ENCODE measurements at places on chromosomes 12 and 14.
A peak's percentile ranks its signal among the peaks of the same experiment; 100 is the strongest.

DNA sequence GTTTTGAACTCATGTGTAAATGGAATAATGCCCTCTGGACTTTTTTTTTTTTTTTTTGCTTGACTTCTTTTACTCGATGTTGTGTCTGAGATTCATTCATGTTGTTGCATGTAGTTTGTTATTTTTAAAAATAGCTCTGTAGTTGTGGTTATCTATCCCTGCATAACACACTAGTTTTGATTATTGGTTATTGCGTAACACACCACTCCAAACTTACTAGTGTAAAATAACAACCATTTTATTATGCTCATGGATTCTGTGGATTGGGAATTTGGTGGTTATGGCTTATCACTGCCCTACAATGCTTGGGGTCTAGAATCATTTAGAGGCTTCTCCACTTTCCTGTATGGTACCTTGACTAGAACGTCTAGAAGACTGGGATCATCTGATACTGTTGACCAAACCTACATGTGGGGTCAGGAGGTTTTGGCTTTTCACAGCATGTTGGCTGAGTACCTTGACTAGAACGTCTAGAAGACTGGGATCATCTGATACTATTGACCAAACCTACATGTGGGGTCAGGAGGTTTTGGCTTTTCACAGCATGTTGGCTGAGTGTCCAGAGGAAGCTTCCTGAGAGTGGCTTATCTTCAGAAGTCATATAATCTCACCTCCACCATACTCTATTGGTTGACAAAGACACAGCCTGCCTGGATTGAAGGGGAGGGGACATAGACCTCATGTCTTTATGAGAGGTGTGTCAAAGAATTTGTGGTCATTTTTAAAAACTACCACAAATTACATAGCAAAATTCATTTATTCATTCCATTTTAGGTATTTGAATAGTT is 11.6 kb downstream of the VRK1 start:
- no peak for DNase-seq

GRCh38 chr14:37284760-37285159 is 87.0 kb downstream of the MIPOL1 start:
- no peak for DNase-seq

DNA sequence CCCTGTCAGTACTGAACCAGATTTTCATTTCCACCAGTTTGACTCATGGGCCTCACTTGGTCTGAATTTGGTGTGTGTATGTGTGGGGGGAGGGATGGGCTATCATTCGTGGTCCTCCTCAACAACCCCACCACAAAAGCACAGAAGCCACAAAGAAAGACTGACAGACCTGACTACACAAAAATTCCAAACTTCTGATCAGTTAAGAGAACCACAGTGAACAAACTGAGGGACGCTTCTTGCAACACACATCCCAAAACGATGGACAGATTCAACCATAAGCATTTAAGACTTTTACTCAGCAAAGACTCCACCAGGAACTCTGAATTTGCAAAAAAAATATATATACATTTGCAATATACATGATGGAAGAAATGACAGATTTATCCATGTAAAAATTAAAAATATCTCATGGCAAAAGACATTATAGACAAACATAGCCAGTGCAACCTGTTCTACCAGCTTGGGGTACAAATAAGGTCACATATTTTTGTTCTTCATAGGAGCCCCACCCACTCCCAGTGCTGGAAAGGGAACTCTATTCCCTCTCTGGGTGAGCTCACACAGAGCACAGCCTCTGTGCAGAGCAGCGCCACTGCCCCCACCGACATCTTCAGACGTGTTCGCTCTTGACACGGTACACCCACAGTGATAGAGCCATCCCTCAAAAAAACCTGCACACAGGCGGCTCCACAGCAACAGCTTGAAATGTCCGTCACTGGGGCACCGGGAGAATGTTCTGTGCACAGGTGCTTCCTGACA is 49.7 kb downstream of the JAG2 start:
- no peak for DNase-seq

DNA sequence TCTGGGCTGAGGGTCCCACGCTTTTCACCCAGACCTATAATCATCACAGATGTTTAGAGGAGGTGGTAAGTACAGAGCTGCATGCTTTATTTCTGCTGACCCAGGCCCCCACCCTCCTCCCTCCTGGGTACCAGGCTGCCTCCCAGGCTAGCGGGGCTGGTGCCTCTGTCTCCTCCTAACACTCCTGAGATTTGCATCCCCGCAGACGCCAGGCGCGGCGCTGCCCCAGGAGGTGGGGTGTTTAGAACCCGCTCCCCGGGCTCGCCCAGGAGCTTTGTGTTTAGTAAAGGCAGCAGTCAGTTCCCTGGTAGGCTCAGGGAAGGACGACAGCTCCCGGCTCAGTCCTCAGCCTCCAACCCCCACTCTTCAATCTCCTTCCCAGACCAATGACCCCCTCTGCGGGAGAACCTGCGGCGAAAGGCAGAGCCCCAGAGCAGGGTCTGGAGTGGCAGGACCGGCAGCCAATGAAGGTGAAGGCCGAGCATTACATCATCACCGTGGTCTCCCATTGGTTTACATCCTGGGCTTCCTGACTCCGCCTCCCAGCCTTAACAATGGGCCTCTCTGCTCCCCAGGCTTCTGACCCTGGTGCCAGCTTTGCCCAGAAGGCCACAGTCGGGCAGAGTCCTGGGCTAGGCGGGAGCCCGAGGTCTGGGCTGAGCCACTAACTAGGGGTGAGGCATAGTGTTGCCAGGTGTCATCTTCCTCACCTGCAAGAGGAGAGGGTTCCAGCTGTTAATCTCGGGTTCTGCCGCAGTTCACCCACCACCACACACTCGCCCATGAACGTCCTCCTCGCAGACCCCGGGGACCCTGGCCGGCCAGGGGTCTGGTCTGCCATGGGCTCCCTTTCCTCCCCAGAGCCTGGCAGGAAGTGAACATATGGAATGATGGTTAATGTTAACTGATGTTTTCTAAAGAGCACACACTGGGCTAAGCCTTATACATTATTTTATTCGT is 57.5 kb downstream of the CALM1 start:
- DNase-seq: peak; percentile 12

DNA sequence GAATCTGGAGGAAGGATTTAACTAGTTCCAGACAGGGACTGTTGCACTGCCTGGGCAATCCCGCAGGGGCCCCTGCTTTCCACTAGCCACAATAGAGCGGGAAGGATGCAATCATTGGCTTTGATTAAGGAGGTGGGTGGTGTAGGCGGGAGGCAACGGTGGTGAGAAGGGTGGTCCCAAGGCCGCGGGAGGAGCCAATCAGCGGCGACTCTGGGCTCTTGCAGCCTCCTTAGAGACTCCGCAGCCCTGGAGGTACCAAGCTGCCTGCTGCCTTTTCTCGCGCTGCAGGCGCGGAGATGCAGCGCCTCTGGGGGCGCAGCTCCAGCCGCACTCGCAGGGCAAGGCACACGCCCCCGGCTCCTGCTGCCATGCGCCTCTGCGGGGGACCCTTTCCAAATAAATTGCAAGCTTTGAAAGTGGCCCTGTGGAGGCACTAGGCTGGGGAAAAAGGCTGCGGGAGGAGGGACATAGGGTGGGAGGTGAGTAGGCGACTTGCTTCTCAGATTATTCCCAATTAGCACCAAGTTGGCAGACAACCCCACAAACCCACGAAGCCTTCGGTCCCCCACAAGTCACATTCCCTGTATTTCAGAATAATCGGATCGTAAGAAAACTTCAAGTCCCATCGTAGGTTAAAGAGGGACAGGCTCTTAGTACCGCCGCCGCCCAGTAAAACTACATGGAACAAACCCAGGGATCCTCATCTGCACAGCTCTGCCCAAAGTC is 858 bp upstream of the KCNA1 start:
- no peak for DNase-seq

GRCh38 chr12:92503029-92503931 is 199.5 kb upstream of the PLEKHG7 start:
- DNase-seq: peak; percentile 30

GRCh38 chr12:124646385-124647230 is 79.2 kb upstream of the NCOR2 start:
- peak; percentile 65 for DNase-seq

DNA sequence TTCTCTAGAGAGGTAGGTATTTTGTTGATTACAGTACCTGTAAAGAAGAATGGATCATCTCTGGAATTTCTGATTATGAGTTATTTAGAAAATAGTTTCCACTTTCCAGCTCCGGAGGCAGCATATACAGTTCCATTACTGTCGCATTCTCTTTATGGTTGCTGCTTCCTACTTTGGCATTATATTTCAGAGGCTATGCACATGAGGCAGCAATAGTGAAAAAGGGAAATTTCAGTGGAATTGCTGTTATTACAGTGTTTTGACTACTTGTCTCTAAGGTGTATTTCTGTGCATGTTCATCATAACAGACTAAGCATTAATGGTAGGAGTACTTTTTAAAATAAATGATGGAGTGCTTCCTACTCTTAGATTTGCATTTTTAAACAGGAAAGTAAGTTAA is 10.2 kb downstream of the GNG2 start:
- no peak for DNase-seq

- DNase-seq: no peak
Measured at GRCh38 chr14:103662029-103662428, 33.0 kb downstream of the KLC1 start.

GRCh38 chr12:53989227-53990113 is 4.5 kb downstream of the HOXC10 start:
- no peak for DNase-seq

DNA sequence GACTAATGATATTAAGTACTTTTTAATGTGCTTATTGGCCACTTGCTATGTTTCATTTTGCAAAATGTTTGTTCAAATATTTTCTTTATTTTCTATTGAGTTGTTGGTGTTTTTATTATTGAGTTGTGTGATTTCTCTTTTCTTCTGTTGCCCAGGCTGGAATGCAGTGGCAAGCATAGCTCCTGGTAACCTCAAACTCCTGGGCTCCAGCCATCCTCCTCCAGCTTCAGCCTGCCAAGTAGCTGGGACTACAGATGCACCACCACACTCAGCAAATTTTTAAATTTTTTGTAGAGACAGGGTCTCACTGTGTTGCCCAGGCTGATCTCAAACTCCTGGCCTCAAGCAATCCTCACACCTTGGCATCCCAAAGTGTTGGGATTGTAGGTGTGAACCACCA is 199.2 kb downstream of the NOVA1 start:
- DNase-seq: no peak
